ENCODE measurements at places on chromosomes 12 and 14.
A peak's percentile ranks its signal among the peaks of the same experiment; 100 is the strongest.

GRCh38 chr14:58216544-58216943 lies 16.6 kb downstream of the ACTR10 start:
- DNase-seq, result peak; percentile 31

GRCh38 chr12:25501549-25501948 lies 51.5 kb downstream of the LMNTD1 start:
- no peak for DNase-seq

DNA sequence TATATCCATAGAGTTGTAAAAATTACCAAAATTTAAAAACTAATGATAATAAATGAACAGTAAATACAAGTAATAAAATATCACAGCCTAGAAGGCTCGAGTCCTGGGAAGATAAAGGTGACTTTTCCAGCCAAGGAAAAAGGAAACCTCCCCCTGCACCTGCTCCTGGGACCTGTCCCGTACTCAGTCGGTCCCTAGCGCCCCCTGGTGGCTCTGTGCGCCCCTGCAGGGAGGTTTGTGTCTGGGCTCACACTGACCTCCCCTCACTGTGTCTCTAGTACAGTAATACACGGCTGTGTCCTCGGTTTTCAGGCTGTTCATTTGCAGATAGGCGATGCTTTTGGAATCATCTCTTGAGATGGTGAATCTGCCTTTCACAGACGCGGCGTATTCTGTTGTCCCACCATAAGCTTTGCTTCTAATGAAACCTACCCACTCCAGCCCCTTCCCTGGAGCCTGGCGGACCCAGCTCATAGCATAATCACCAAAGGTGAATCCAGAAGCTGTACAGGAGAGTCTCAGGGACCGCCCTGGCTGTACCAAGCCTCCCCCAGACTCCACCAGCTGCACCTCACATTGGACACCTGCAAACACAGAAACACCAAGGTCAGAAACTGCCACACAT lies 1030.4 kb downstream of the TMEM121 start:
- no peak for DNase-seq

DNA sequence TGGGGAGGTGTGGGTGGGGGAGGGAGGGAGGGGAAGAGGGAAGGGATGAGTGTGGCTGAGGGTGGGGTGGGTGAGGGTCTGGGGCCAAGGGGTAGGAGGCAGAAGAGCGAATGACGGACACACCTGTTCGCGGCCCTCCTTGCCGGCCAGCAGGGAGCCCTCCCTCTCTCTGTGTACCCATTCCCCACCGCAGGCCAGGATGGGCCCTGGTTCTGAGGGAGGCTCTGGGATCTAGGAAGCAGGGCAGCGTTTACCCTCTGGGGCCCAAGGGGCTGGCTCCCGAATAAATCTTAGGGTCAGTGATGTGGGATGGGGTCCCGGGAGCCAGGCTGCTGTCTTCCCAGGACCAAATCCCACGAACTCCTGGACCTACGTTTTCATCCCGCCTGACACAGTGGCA lies 46.0 kb upstream of the ESRRB start:
- no peak for DNase-seq

DNA sequence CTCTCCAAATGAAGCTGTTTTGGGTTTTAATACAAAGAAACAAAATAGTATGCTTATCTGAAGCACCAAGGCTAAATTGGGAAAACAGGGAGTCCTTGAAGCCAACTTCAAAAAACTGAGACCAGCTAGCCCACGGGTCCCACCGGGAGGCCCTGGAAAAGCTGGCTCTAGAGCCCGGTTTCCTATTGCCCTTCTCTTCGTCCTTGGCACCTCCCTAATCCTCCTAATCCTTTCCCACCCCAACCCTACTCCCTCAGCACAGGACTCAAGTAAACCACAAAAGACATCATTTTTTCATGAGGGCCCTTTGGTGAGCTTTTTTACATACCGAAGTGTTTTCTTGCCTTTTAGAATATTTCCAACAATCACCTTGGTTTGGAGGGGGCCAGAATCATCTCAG lies 11.3 kb downstream of the LRRC74A start:
- DNase-seq, result no peak

- no peak for DNase-seq
Observed at GRCh38 chr12:66739266-66739665, 60.4 kb upstream of the GRIP1 start.

GRCh38 chr12:24742378-24742777 lies 206.5 kb downstream of the BCAT1 start:
- DNase-seq, result no peak

DNA sequence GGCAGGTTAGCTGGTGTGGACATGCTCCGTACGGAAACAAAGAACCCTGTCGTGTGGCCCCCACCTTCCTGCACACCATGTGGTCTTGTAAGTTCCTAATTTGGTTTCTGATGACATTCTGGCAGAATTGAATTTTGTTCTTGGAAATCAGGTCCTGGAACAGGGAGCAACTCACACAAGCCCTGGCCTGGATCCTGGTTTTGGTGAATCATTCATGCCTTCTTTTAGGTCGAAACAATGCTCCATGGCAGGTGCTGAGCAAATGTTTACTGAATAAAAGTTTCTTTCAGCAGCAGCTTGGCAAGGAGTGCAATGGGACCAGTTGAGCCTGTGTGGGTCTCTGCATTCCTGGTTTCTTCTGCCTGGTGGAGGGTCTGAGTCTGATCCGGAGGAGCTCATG lies 978.4 kb downstream of the BCL11B start:
- peak; percentile 67 for DNase-seq

- peak; percentile 98 for DNase-seq
Observed at GRCh38 chr12:632102-632696, 31.0 kb downstream of the NINJ2 start.

DNA sequence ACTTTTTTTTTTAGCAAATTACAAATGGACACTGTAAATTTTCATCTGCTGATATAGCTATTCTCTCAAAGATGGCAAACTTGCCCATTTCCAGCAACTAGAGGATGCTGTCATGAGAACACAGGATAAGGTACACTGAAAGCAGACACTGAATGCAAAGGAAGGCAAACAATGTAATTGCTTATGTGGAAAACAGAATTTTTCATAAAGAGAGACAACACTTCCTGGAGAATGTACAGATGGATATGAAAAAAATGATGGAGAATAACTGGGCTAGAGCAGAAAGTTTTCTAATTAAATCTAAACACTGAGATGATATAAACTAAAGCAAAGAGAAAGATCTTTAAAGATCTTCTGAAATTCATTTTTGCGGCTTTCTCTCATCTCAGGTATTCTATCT lies 581 bp downstream of the CD69 start:
- no peak for DNase-seq

DNA sequence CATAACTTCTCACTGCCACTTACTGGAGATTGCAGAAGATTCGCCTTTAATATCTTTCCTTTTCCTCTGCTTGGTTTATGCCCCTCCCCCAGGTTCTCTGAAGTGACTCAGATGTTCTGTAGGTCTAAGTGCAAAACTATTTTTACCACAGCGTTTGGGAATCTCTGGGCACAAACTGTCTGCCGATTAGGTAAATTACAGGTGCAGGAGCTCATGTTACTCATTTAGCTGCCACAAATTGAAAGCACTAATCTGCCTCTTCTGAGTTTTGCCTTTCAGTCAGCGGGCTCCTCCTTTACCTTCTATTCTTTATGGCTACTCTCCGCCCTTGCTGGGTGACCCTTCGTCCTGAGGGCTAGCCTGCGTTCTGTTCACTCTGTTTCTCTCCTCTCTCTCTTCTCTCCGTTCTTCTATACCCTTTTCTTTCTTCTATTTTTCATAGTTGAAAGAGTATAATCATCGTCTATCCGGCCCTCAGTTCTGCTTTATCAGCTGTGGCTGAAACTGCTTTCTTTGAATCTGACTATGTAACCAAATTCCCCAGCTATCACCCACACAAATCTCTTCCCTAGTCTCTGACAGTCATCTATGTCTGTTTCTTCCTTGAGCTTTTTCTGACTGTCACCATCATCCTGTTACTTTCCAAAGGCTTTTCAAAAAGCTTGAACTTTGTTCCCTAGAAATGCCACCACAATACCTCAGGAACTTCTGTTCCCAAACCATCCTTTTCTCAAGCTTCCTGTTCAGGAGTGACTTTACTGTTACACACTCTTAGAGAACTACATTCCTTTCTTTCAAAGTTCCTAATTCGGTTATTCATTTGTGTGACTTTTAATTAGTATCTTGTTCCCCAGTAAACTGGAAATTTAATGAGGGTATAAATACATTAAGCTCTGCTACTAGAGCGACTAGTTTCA lies 4.3 kb upstream of the MYF6 start:
- DNase-seq, result peak; percentile 76

DNA sequence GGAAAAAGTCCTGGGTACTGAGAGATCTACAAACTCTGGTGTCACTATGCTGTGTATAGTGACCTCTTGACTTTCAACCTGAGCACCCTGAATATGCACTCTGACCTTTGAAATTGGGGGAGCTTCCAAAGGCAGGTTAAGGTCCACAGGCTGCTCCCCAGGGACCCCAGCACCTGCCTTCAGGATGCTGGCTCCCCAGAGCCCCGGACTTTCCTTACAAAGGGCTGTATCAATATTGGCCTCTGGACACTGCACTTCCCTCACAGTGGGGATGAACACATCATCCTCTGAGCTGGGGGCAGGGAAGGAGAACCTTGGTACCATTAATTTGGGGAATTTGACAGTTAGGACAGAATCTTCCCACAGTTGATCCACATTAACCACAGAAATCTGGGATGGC lies 14.3 kb downstream of the PLD4 start:
- no peak for DNase-seq

DNA sequence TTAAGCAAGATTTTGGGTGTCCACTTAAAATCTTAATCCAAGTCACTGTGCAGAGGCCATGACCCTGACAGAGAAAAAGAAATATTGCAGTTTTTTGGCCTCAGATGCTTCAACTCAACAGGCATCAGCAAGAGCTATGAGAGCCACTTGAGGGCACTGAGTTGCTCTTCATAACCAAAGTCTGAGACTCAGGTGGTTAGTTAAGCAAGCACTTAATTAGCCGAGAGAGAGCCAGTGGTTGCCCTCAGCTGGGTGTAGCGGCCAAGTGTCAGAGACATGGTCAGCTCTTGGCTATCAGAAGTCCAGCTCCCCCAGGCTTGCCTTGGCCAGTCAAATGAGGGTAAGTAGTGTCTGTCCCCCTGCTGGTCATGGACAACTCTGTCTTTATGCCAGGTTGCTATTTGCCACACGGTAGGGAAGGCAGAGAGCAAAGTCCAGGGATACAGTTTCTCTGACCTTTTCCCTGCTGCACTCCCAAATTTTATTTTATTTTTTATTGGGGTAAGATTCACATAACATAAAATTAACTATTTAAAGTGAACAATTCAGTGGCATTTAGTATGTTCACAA lies 9.0 kb upstream of the KRT71 start:
- DNase-seq, result no peak

- DNase-seq, result no peak
Observed at GRCh38 chr12:39878753-39879152, 227.1 kb downstream of the SLC2A13 start.

GRCh38 chr14:101820283-101820798 lies 58.8 kb downstream of the PPP2R5C start:
- DNase-seq, result no peak

DNA sequence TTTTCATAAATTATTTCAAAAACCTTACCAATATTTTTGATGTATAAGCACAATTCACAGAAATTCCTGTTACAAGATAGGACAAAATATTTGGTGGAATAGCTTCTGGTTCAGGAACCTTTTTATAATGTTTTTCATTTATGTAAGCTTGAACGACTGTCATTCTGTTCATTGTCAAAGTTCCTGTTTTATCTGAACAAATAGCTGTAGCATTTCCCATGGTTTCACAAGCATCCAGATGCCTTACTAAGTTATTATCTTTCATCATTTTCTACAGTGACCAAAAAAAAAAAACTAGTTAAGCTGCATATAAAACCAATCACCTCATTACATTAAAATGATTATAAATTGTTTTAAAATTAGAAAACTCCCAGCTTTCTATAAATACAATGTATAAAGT lies 87.1 kb downstream of the ATP2B1 start:
- no peak for DNase-seq

GRCh38 chr12:94558612-94559011 lies 91.7 kb downstream of the TMCC3 start:
- no peak for DNase-seq

GRCh38 chr12:13594731-13595514 lies 386.5 kb downstream of the GRIN2B start:
- no peak for DNase-seq

GRCh38 chr14:35402323-35403113 lies 2.0 kb downstream of the NFKBIA start:
- DNase-seq, result no peak

DNA sequence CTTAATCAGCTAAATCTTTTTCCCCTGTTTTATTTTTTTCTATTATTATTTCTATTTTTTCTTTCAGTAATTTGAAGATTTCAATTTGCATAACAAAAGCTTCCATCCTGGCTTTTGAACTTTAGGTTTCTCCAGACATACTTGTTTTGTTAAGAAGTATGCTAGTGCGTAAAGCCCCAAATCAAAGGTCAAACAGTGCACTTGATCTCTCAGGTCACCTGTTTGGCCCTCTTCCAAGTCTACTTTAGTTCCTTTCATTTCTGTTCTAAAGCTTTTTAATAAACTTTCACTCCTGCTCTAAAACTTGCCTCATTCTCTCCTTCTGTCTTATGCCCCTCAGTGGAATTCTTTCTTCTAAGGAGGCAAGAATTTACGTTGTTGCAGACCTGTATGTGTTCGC lies 54.6 kb upstream of the ATXN7L3B start:
- DNase-seq, result no peak

DNA sequence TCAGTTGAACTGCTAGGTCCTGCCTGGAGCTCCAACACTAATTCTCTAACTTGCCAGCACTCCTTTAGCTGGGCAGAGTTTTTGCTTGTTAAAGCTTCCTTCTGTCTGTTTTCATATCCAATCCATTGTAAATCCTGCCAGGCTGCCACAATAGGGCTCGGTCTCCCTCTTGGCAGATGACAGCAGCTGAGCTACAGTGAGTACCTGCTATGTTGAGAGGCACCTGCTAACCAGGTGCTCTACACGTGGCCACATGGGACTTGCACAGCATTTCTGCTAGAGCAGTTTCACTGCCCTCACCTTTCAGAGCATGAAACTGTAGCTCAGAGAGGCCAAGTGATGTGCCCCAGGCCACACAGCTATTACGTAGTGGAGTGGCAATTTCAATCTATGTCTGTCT lies 106.6 kb upstream of the NOS1 start:
- no peak for DNase-seq

GRCh38 chr14:74905595-74906142 lies 17.4 kb downstream of the RPS6KL1 start:
- DNase-seq, result peak; percentile 23

- peak; percentile 79 for DNase-seq
Observed at GRCh38 chr12:62631471-62632410, 165.1 kb downstream of the MON2 start.

DNA sequence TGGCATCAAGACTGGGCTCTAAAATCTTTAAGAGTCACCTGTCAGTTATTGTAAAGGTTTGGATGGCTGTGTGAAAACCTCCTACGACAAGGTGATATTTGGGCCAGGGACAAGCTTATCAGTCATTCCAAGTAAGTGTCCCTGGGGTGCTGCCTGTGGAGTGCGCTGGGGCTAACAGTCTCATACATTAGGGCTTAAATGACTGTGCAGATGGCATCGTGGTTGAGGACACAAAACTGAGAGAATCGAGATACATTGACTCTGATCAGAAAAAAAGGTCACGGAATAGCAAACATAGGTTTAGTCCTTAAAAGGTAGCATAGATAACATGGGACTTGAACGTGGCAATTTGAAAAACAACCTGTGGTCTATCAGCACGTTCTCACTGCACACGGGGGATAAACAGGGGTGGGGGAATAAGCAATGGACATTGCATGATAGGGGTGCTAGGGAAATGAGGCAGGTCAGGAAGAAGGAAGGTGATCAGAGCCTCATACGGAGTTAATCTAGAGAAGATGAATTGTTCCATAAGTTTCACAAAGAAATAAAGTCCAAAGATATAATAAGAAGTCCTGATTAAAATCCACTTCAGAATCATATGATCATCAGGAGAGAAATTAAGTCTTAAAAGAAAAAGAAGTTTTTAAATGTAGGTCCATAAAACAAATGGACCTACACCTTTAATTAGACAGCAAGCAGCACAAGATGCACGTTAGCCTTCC lies 100.3 kb downstream of the DAD1 start:
- DNase-seq, result no peak

Measured in astrocyte of the spinal cord (primary cell).